ENCODE measurements at places on chromosomes 1 and 21.

GRCh38 chr21:44349847-44350772, 3.3 kb upstream of the TRPM2 start:
- DNase-seq, result no peak

DNA sequence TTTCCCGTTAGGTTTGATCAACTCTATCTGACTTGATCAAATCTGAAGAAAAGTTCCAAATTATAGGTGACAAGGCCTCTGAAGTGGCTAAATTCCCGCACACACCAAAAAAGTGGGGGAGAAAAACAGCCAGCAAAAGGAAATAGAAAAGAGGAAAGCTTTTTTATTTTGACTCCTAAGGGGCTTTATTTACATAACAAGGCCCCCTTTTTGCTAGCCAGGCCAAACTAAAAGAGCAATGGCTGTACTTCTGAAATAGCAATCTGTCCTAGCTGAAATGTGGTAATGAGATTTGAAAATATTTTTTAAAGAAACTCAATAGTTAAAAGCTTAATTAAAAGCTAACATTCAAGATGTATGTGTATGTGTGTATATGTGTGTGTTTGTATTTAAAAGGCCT, 311.5 kb upstream of the POGK start:
- no peak for DNase-seq

DNA sequence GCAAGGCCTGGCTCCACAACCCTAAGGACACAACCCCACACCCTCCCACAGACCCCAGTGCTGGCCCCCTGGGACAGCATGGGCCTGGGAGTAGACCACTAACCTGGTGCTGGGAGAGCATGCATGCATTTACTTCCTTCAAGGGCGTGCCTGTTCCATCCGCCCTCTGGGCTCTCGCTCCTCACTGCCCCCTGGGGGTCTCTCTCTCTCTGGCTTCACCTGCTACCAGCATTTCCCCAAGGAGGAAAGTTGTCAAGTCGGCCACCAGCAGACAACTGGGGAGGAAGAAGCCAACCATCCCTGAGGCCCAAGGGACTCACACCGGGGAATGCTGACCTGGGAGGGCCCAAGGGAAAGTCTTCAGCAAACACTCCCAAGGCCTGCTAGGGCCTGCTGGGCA, 6.5 kb downstream of the LRP8 start:
- no peak for DNase-seq

DNA sequence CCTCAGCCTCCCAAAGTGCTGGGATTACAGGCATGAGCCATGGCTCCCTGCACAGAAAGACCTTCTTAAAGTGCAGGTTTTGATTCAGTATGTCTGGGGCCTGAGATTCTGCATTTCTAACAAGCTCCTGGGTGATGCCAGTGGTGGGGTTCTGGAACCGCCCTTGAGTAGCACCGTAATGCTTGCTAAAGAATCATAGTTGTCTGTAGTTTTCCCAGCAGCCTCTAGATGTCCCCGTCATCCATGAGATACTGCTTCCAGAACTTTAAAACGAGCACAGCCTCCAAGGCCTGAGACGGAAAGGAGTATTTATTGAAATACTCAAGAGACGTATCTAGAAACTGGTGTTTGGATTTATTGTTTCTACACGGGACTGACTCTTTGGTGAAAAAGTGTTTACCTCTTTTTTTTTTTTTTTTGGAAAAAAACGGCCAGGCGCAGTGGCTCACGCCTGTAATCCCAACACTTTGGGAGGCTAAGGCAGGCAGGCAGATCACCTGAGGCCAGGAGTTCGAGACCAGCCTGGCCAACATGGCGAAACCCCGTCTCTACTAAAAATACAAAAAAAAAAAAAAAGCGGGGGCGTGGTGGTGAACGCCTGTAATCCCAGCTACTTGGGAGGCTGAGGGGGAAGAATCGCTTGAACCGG, 2.6 kb upstream of the TOR3A start:
- DNase-seq, result peak; percentile 44

DNA sequence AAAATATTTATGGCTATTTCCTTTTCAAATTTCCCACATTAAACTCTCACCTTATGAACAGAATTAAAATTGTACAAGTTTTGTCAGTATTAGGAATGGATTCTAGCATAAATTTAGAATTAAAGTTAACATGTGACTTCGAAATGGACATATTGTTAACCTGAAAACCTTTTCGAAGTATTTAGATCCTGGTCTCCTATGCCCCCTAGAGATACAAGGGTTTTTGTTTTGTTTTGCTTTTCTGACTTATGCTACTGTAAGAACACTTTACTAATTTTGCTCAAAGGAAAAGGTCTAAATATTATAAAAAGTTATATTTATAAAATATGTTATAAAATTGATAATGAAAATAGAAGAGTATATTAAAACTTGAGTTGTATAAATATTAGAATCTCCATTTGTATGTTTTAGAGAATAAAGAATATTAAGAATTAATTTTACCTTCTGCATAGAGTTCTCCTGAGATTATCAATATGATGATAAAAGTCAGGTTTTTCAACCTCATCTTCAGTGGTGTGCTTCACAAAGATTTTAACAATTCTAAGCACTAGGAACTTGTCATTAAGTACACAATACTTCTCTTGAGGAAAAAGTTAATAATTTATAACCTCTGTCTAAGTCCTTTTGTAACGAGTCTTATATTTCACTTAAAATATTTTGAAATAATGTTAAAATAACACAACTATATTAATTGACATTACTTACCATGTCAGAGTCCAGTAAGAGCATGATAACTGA, at the start of gene F13B:
Gene F13B, minus strand, starts transcription at position 542 of the 738 bp plus-strand sequence. Its CDS starts 37 bp downstream, at position 505.
- DNase-seq, result no peak

GRCh38 chr1:200146100-200146499, 118.6 kb downstream of the NR5A2 start:
- DNase-seq, result no peak

GRCh38 chr1:13782634-13783360, 82.8 kb downstream of the PRDM2 start:
- DNase-seq, result no peak

GRCh38 chr1:34590211-34590623, 164.6 kb upstream of the GJB5 start:
- no peak for DNase-seq

DNA sequence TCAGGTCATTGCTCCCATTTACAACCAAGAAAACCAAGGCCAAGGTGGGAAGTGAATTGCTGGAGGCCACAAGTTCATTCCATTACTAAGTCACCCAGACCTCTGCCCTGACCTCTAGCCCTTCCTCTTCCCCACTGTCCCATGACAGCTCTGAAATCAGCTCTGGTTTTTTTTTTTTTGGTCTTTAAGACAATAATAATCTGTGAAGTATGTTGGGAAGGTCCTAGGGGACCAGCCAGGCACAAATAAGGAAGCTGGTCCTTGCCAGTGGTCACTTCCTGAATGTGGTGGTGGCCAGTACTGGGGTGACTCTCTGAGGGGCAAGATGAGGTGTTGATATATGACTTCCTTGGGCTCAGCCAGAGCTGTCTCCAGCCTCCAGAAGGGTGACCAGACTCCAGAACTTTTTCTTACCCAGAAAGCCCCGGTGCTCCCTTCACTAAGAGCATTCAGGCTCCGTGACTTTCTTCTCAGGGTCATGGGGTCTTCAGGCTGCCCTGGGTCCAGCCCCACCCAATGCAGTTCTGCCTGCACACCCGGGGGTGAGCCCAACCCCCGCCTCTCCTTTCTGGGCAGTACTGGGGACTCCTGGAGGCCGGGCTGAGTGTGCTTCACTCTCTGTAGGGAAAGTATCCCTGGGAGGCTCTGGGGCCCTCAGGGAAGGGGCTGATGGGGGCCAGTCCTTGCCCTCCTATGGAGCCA, 159.6 kb downstream of the PTPRU start:
- DNase-seq, result no peak

- DNase-seq, result no peak
Observed at GRCh38 chr1:96588416-96588995, 133.1 kb upstream of the PTBP2 start.

DNA sequence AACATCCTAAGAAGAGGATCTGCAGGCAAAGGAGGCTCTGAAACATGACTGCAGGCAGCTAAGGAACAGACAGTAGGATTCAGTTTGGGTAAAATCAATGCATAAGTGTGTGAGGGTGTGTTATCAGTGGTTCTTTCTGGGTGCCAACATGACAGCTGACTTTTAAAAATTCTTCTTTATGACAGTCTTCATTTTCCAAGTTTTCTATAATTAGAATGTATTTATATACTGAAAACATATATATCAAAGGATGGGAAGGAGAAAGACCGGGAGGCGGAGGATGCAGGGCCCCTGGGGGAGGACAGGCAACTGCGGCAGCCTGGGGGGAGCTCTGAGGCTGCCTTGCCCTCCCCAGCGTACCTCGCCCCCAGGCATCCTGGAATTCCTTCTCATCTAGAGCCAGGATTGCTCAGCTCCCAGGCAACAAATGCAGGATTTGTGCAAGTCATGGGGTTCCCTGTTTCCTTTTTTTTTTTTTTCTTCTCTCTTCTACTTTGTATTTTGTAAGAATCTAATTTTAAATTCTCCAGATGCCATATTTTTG, 104.8 kb downstream of the CSMD2 start:
- no peak for DNase-seq
